ENCODE measurements at places on chromosomes 1 and 21.
A peak's percentile ranks its signal among the peaks of the same experiment; 100 is the strongest.

- no peak for DNase-seq
Observed at GRCh38 chr1:205048382-205048781, 5.4 kb downstream of the CNTN2 start.

- DNase-seq, result no peak
Observed at GRCh38 chr1:100359139-100359538, 6.8 kb downstream of the CDC14A start.

DNA sequence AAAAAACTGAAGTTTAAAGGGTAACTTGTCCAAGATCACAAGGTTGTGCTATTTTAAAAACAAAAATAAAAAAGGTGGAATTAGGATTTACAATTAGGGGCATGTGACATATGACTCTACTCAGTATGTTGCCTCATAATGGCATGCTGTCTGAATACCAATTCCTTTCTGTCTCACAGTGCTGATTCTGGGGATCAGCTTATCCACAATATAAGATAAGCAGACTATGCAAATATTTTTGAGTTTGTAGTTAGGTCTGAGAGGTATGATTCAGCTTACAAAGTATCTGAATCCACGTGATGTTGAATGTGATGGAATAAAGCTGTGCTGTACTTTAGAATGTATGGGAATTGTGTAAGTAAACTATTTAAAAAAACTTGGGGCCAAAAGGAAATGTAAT is 216.6 kb downstream of the HHIPL2 start:
- no peak for DNase-seq

DNA sequence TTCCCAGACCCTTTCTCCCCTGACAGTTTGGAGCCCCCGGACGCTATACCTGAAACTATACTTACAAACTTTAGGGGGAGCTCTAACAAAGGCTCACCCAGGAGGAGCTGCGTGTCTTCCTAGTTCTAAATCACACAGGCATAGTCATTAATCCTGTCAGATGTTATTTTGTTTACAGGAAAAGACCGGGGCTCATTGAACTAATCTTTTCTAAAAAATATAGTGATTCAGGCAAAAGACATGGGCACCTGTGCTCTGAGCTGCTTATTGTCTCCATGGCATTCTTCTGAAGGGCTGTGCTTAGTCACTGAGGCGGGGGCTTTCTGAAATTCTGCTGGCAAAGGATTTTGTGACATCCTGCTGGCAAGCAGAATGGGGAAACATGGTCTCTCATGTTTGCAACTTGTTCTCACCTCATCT is 1577.0 kb downstream of the NCAM2 start:
- no peak for DNase-seq

DNA sequence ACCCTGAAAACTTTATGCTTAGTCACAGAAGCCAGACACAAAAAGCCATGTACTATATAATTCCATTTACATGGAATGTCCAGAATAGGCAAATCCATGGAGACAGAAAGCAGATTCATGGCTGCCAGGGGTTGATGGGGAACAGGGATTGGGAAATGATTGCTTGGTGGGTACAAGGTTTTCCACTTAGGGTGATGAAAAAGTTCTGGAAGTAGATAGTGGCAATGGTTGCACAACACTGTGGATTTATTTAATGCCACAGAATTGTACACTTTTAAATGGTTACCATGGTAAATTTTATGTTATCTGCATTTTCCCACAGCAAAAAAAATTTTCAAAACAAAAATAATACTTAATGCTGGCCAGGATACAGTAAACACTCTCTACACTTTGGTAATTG is 40.6 kb downstream of the ENAH start:
- DNase-seq, result no peak

- DNase-seq, result no peak
Observed at GRCh38 chr1:40477678-40478053, 576 bp downstream of the ZFP69 start.

GRCh38 chr1:53295295-53295694 is 32.6 kb downstream of the LRP8 start:
- no peak for DNase-seq

DNA sequence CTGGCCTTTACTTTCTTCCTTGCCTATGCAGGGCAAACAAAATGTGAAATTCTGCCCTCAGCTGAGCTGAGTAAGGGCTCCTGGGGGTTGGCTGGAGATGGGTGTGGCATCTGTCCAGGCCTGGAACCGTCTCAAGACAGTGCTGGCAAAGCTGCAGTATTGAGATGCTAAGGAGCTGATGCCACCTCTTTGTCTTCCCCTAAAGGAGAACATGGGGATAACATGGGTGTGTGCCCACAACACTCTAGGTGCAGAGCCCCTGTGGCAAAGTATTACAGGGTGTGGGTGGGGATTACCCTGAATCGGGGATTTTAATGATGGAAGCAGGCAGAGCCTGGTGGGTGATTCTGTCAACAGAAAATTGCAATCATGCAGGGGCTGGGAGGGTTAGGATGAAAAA is 2.5 kb upstream of the ST3GAL3 start:
- no peak for DNase-seq

DNA sequence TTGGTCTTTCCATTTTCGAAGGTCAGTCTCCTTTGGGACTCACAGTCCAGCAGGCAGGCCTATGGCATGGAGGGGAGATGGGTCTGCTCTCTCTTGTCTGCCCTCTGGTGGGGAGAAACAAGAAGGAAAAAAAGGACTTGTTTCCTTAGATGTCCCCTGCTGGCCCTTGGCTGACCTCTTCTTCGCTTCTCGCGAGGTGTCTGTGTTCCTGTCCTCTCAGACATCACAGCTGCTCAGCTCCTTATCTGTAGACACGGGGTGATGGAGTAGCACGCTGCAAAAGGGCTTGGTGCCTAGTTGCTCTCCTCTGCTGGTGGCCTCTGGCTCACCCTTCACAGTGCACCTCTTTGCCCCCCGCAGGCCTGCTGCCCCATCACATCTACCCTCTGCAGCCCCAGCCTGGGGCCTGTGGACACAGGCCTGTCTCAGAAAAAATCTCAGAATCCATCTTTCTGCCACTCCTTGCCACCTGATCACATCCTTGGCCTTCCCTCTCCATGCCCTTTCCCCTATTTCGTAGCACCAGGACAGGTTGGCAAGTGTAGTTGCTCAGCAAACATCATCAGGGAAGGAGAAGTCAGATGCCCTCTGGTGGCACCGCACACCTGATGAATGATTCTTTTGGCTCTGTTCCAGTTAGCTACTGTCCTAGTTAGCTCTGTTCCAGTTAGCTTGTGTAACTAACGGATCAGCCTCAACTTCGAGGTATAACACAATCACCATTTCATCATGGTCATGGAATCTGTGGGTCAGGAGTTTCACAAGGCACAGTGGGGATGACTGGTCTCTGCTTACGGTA is 18.7 kb upstream of the AK2 start:
- peak; percentile 27 for DNase-seq

DNA sequence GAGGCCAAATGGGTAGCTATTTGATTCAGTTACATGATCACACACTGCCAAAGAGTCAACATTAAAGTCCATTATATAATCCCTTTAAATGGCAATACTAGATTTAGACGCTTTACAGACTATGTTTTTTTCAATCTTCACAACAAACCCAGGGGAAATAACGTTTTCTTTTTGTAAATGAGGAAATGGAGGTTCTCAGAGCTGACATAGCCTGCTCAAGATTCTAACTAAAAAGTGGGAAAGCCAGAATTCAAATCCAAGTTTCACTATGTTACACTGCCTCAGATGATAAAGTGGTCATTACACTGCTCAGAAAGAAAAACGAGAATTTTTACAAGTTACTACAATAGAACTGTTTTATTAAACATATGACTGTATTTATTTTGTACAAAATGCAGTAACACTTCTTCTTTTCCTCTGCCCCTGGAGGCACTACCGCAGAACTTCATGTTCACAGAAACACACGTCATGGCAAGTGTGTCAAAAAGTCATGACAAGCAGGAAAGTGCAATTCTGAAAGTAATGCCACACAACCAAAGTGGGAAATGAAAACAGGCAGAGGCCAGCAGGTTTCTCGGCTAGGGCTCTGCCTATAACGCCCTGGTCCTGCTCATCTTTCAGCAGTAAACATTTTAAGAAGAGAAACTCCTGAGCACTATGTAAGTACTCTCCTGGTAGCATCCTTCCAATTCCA is 19.0 kb downstream of the THEMIS2 start:
- no peak for DNase-seq

DNA sequence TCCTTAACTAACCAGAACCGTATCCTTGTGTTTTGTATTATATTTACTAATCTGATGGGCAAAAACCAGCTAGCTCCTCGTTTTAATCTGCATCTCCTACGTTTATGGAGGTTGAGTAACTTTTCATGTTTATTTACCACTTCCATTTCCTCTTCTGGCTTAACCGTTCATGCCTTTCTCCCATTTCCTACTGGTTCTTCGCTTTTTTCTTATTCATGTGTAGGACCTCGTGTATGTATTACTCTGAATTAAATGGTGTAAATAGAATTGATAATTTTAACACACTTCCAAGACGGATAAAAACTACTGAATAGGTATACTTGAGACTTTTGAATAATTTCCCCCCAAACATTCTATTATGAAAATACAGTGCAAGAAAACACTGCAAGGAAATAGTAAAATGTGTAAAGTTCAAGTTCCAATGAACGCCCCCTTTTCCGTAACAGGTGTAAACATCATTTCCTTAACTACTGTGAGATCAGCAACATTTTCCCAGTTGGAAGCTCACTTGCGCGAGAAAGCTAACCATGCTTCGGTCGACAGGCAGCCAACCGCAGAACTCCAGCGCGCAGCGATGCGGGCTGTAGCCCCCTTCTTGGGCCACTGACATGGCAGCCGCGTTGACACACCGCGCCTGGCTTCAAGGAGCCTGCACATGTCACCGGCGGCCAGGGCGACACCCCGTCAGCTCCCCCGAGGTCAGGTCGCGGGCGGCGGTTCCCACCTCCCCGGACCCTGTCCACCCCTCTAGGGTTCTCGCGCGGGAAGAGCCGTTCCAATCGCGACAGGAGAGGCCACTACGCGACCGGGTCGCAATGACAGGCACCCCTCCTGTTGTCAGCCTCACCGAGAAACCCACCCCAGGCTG is 816 bp downstream of the EDEM3 start:
- no peak for DNase-seq

Data from DMS79 (cell line).